Amniotic stem cell (primary cell): ENCODE measurements at places on chromosomes 7 and 10.

GRCh38 chr10:11213137-11213536 is 195.5 kb downstream of the CELF2 start:
- no peak for DNase-seq

DNA sequence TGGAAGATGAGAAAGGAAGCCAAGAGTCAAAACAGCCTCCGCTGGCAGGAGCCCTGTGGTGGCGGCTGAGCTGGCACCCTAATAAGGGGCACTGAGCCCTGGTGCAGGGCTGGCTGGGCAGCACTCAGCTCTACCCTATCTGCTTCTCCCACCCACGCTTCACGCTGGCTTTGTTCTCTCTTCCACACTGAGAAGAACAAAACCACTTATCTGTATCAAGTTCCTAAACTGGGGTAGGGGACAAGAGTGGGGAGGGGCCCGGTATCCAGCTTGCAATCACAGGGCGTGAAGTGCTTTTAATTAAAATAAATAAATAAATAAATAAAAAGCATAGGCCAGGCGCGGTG is 52.1 kb downstream of the FAM53B start:
- no peak for DNase-seq

- DNase-seq, result no peak
Measured at GRCh38 chr10:47269294-47269693, 30.7 kb upstream of the GDF10 start.

DNA sequence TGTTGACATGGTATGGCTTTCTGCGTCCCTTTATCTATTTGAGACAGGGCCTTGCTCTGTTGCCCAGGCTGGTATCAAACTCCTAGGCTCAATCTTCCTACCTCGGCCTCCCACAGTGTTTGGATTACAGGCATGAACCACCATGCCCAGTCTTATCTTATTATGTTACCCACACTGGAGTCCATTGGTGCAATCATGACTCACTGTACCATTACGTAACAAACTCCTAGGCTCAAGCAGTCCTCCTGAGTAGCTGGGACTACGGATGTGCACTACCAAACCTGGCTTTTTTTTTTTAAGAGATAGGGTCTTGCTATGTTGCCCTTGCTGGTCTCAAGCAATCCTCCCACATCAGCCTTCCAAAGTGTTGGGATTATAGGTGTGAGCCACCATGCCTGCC is 66.7 kb downstream of the CCDC3 start:
- DNase-seq, result no peak

DNA sequence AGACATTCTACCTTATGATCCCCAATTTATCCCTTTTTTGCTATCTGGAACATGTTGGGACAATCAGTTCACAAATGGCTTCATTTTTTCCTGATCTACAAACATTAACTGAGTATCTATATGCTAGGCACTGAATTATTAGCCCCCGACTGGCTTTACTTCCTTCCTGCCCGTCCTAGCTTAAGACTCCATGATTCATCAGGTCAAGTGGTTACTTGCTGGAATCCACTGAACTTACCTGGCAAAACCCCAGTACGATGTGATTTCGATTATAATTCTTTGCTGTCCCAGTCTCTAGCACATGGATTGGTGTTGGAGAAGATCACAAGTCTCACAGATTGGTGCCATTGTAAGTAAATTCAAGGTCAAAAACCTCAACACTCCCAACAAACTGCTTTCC is 77.1 kb downstream of the ORC5 start:
- DNase-seq, result no peak

GRCh38 chr10:50545846-50546245 is 77.9 kb downstream of the SGMS1 start:
- no peak for DNase-seq

DNA sequence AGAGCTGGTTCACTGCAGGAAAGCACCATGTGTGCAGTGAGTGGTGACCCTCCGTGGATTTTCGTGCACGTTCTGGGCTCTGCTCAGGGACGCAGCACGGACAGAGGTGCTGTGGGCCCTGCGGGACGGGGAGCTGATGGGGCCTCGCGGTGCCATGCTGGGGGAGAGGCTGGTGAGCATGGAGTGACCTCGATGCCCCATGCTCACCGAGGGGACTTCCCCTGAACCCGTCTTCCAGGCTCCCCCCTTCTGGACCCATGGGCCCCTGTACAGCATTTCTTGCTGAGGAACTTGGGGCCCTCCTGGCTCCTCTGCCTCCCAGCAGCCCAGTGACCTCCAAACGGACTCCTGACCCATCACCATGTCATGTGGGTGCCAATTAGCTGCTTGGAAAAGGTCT is 253.7 kb downstream of the DNAJB6 start:
- DNase-seq, result no peak

DNA sequence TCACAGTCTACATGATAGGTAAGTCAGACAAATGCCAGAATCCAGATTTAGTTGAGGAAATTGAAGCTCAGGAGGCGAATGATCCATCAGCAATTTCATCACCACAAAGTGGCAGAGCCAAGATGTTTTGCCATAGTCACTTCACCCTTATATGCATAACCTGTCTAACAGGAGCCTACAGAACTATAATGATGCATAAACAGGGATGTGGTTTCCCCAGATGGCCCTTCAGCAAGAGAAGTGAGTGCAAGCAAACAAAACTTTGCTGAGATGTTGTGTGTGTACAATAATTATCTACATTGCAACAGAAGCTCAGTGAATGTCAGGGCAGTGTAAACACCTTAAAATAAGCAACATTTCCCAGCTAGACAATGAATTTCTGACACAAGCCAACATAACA is 28.6 kb downstream of the PON3 start:
- DNase-seq, result no peak

DNA sequence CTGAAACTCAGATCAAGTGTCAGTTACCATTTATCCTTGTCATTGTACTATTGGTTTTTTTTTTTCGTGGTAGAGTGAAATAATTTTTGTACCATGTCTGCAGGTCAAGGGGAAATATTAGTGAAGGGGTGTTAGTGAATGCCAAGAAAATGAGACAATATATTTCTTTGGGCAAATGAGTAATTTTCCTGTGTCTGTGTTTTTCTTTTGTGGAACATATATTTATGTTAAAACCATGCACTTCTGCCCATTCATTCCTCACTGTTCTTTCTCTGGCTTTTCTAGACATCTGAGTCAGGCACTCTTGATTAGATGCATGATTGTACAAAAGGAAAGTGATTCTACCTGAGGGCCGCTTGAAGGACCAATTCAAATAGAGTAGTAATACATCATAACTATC is 161.6 kb downstream of the BICC1 start:
- DNase-seq, result no peak

GRCh38 chr7:156015237-156016020 is 203.2 kb upstream of the SHH start:
- DNase-seq, result no peak
